ENCODE measurements at places on chromosomes 5 and 9. TPM values are rescaled to one million over a fixed set of nuclear protein-coding genes. Genes with fewer than 3 reads are reported as not detected.

The SPINK4 gene
- polyA plus RNA-seq = not detected

- no peak for DNase-seq
Measured at GRCh38 chr9:21081999-21082398, 4.3 kb upstream of the IFNB1 start.

DNA sequence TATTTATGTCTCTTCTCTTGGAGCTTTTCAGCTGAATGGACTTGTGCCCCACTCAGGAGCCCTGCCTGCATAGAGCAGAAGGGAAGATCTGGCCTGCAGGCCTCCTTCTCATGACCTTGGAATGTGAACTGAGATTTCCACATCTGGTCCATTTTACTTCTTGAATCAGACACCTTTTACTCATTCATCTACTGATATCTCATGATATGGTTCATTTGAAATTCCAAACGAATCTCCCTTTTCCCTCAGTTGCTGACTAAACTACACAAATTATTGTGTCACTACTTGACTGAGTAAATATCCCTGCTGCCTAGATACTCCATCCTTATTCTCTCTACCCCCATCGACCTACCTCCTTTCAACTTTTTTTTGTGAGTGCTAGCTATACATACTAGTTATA is 138.7 kb downstream of the PLCXD3 start:
- DNase-seq = no peak

DNA sequence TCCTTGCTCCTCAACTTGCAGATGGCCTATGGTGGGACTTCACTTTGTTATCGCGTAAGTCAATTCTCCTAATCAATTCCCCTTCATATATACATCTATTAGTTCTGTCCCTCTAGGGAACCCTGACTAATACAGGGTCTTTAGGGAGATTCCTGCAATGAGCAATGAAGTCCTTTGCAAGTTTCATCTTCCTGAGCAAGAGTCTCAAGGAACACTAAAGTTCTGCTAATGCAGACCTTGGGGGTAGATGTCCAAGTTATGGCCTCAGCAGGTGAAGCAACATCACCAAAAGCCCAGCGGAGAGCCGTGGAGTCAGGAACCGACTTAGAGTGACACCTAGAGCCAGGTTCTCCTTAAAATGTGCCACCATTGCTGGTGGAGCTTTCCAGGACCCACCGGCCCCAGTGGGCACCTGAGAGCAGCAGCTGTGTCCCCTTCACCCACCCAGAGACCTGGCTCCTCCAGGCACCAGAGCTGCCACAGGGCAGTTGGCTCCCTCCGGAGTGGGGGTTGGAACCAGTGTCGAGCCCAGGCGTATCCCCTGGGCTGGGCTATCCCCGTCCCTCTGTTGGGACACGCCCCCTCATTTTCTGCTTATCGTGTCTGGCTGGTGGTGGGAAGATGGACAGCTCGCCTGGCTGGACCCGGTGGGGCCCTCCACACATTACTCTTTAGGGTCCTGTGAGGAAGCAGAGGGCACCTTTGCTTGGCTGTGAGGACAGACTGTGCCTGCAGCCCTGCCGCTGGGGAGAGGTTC is 10.9 kb upstream of the FCN1 start:
- DNase-seq = no peak

The DDX4 gene
- polyA plus RNA-seq = 0.10 TPM

The RORB gene
- 0.14 TPM for polyA plus RNA-seq

DNA sequence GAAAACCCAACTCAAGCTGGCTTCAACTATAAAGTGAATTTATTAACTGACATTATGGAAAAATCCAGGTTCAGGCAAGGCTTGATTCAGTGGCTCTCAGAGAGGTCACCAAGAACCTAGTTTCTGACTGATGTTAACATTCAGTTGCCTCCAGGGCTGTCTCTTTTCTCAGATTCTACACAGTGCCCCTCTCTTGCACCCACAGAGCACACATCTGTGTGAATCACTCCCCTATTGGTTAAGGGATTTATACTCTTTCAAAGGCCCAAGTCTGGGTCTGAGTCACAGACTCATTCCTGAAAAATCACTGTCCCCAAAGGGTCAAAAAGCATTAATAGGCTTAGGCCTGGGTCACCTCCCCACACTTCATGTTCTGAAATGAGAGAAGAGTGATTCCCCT is 6.2 kb upstream of the HAVCR2 start:
- no peak for DNase-seq

GRCh38 chr5:57513785-57514184 is 31.2 kb upstream of the ACTBL2 start:
- no peak for DNase-seq

- DNase-seq = no peak
Measured at GRCh38 chr5:68398146-68398812, 182.7 kb downstream of the PIK3R1 start.

DNA sequence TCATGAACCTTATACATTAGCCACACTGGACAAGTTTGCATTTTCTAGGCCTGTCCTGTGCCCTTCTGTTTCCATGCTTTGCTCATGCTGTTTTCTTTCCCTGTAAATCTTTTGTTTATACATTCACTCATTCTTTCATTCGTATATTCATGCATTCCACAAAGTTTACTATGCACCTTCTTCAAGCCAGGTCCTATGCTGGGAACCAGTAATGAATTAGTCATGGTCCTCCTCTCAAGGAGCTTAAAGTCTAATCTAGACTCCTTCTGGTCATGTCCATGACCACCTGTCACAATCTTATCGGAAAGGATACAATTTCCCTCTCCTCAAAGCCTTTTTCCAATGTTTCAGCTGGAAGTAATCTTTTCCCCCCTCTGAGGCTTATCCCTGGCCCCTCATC is 9.1 kb upstream of the XPA start:
- no peak for DNase-seq

DNA sequence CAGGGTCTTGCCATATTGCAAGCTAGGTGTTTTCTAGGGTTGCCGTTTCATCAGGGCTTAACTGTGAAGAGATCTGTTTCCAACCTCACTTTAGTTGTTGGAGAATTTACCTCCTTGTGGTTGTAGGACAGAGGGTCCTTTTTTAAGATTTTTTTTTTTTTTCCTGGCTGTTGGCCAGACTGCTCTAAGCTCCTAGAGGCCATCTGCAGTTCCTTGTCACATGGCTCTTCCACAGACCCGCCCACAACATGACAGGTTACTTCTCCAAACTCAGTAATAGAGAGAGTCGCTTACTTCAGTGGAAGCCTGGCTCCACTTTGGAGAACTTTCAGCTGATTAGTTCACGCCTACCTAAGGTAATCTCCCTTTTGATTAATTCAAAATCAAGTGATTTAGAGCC is 543.7 kb downstream of the DMRTA1 start:
- DNase-seq = no peak

The C1QTNF3 gene
- polyA plus RNA-seq = 16.5 TPM

- DNase-seq = no peak
Measured at GRCh38 chr9:6845880-6846279, 88.1 kb downstream of the KDM4C start.

DNA sequence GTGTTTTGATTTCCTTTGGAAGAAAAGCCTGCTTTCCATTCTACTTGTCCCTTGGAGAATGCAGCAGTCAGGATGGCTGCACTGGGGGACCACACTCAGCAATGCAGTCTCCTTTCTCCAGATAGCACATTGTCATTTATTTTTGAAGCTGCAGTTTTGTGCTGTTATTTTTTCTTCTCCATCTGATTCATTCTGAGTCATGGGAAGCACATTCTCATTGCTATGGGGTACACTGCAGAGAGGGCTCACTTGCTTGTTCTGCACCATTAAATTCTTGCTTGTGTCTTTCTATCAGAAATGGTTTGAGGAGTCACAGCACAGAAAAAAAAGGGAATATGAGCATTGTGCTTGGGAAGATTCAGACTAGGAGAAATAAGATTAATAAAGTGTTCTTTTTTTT is 39.7 kb upstream of the POC5 start:
- DNase-seq = no peak

GRCh38 chr5:142584891-142585290 is 101.0 kb downstream of the FGF1 start:
- no peak for DNase-seq

All from left lung (tissue), 14 donors.